ENCODE measurements at places on chromosomes 6 and 20.

DNA sequence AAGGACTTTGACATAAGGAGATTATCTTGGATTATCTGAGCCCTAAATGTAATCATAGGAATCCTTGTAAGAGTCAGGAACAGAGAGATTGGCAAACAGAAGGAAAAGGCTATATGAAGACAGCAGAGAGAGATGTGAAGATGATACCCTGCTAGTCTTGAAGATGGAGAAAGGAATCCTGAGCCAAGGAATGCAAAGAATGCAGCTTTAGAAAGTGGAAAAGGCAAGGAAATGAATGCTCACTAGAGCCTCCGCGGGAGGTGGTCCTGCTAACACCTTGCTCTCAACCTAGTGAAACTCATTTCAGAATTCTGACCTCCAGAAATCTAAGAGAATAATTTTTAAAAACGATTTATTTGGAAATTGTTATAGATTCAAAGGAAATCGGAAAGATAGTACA is 117.1 kb downstream of the TBXT start:
- DNase-seq = no peak

DNA sequence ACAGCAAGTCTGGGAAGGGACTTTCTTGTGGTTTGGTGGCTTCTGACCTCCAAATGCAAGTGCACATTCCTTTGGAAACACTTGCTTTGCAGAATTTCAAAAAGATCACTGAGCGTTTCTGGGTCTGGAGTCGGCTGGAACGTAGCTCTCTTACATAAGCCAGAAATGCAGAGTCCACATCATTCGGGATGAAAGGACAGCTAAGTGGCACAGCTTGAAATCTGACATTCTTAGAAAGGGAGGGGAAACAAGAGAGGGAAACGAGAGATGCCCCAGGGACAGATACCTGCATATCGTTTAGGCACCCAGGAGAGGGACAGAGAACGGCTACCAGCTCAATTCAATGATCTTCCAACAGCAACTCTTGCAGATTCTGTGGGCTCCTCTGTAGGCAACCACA is 118.7 kb downstream of the NFATC2 start:
- no peak for DNase-seq

DNA sequence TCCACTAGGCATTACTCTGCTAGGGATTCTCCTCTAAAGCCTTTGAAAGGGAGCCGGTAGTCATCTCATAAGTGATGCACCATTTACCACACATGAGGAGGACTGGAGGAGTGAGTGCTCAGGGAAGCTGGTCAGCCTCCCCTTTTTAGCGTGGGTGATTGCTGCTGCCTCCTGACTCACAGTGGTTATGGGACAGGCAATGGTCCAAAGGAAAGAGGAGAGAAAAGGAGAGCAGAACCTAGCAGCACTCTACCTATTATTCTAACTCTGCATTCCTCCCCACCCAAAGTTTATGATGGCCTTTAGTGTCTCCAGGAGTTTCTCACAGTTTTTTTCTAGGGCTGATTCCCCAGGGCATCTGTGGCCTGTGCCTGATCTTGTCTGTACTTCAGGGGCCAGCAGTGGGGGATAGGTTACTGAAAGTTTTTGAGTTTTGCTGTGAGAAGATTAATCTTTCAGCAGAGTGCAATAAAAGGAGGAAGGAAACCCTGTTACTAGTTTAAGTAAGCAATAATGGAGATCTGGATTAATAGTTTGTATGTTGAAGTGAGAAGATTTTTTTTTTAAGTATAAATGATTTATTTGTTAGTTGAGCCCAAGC is 36.4 kb upstream of the GCLC start:
- no peak for DNase-seq

DNA sequence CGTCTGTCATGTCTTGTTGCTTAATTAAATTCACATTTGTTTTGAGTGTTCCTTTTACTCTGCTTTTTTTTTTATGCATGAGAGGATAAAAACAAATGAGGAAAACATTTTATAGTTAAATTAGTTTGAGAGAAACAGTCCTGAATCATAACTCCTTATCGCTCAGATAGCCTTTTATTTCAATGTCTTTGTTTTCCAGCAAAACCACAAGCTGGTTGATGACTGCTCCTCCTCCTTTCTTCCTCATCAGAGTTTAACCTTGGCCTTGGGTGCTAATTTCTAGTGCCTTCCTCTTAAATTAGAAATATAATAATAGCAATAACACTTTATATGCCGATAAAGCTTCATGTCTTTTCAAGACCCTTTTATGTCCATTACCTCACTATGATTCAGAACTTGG is 3.1 kb downstream of the NOX3 start:
- no peak for DNase-seq

GRCh38 chr6:75285283-75285639 is 669 bp upstream of the TMEM30A start:
- DNase-seq = no peak

DNA sequence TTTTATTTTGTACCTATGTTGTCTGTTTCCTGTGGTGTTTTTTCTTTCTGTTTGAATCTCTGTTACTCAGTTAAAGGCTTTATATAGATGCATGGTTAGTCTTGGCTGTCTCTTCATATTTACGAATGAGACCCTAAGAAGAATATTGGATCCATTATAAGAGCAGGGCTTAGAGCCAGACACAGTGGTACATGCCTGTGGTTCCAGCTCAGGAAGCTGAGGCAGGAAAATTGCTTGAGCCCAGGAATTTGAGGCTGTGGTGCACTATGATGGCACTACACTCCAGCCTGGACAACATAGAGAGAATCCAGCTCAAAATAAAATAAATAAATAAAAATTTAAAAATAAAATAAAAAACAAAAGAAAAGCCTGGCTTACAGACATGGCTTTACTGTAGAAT is 211.1 kb downstream of the SOD2 start:
- DNase-seq = no peak

GRCh38 chr6:40587240-40588069 is at the start of gene LRFN2:
Gene LRFN2, minus strand, starts transcription at chr6:40587364.
- DNase-seq = peak; percentile 44

- no peak for DNase-seq
Observed at GRCh38 chr20:4017051-4017712, 1.8 kb upstream of the RNF24 start.

DNA sequence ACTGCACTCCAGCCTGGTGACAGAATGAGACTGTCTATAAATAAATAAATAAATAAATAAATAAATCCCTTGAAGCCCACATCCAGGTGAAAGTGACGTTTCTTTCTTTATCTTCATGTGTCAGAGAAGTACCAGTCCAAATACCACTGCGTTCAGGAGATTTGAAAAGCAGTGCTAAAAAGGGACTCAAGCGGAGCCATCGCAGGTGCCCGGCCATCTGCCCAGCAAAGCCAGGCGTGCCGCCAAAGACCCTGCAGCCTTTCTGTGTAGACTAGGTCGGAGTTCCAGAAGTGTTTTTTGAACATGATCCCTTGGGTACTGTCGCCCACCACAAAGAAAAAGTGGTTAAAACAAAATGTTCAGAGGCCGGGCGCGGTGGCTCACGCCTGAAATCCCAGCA is 65.7 kb upstream of the CEP85L start:
- DNase-seq = no peak

All from stimulated activated CD4-positive, alpha-beta T cell treated with anti-CD3 and anti-CD28 coated beads, Interleukin-1b, Interleukin-23, amount 100 ng/mL, for 1 hour (primary cell).